ENCODE measurements at places on chromosomes 16 and 17.

GRCh38 chr17:40846515-40847144 is 20.4 kb downstream of the KRT12 start:
- no peak for DNase-seq

- DNase-seq, result no peak
These were observed 4.1 kb downstream of the CFAP20 start for GRCh38 chr16:58125041-58125440.

GRCh38 chr17:76581515-76581914 is 4.1 kb downstream of the ST6GALNAC2 start:
- DNase-seq, result no peak

- no peak for DNase-seq
These were observed 28.7 kb upstream of the CRISPLD2 start for GRCh38 chr16:84791088-84791487.

- DNase-seq, result no peak
These were observed 4.3 kb upstream of the CPSF4L start for GRCh38 chr17:73265646-73266640.

Measured in esophagus squamous epithelium (tissue), 5 donors.